NCI-H510A treated with DMSO at 0.1 percent for 48 hours (cell line): ENCODE measurements at places on chromosomes 1 and 21.

GRCh38 chr1:205248793-205249601 lies 21.3 kb downstream of the TMCC2 start:
- peak; percentile 39 for DNase-seq

GRCh38 chr1:224865510-224865909 lies 64.0 kb upstream of the DNAH14 start:
- DNase-seq = no peak

- DNase-seq = no peak
Observed at GRCh38 chr1:197982256-197982655, 65.1 kb downstream of the LHX9 start.

GRCh38 chr1:112504001-112504660 lies 4.6 kb upstream of the WNT2B start:
- no peak for DNase-seq

DNA sequence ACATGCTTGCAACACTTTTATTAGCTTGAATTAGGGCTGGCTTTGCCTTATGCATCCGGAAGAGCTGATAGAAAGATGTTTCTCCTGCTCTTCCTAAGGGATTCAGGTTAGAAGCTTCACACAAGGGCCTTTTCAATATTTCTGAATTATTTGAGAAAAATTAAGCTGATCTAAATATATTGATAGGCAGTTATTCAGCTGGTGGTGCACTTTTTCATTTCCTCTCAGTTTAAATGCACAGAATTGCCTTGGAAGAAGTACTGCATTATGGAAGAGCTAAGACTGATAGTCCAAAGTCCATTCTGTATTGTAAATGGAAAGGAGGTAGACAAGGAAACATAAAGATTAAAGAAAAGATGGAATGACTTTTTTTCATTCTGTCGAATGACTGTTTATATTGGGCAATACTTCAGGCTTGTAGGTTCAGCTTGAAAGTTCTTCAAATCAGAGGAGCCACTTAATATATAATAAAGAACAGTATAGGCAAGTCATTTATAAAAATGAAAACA lies 398.4 kb upstream of the B3GALT2 start:
- no peak for DNase-seq

- no peak for DNase-seq
Observed at GRCh38 chr1:29172415-29172939, 9.2 kb downstream of the SRSF4 start.

GRCh38 chr21:26125433-26126167 lies 45.0 kb downstream of the APP start:
- DNase-seq = no peak

DNA sequence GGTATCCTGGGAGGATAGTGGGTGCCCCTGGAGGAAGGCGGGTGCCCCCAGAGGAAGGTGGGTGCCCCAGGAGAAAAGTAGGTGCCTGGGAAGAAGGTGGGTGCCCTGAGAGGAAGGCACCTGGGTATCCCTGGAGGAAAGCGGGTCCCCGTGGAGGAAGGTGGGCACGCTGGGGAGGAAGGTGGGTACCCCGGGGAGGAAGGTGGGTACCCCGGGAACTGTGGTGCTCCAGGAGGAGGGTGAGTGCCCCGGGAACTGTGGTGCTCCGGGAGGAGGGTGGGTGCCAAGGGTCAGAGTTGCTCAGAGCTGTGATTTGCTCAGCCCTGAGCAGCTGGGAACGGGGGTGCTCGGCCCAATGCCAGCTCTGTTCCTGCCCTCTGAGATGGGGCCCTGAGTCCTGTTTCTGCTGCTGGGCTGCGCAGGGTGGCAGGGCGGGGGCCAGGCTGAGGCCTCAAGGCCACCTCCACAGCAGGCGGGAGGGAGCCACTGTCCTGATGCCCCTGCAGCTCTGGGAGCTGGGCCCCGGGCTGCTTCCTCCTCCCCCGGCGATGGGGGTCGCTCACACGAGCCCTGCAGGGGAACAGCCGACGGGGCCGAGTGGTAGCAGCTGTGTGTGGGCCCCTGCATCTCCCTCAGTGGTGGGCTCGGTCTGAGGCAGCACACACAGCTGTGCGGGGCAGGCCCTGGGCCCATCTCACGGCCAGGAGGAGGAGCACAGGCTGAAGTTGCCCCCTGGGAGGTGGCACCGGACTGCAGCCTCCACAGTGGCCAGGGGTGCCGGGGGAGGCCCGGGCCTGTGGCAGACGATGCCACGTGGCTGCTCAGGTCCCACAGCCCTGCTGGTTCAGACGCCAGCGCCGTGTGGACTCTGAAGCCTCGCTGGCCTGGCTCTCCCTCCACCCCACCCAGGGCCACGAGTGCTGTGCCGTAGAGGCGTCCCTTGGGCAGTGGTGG lies 57.4 kb downstream of the SLX9 start:
- DNase-seq = no peak

- DNase-seq = no peak
Observed at GRCh38 chr1:22279735-22280134, 136.8 kb upstream of the WNT4 start.

DNA sequence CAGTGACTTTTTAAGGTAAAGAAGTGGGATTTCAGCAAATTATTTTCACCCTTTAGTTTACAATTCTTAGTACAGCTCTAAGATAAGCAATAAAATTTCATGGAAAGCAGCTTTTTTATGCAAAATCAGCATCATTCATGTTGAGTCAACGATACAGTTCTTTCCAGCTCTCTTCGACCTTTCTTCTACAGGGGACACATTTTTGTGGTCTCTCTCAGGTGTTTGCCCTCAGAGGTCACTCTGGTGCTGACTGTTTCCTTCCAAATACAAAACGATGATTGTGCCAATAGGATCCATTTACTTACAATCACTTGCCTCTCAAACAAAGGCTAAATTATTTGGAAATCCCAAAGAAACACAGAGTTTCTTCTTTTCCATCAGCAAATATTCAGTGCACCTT lies 51.0 kb downstream of the PSMG1 start:
- DNase-seq = no peak

DNA sequence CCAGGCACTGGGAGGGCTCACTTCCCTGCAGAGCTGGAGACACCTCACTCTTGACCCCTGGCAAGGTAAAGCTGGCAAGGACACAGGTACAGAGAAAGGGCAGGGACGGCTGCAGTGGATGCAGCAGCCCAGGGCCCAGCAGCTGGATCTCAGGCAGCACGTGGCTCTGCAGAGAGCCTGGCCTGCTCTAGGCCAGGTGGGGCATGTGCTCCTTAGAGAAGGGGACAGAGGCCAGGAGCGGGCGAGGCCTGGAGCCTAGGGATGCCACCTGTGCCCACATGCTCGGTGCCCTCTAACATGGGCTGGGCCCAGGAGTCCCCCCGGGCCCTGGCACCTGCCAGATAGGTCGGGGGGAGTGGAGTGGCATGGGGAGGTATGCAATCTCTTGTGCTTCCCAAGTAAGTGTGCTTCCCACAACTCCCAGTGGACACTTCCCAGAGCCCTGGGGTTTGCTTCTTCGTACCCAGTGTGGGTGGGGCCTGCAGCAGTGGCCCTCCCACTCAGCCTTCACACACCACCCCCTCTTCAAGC lies 30.0 kb downstream of the WNT3A start:
- no peak for DNase-seq

DNA sequence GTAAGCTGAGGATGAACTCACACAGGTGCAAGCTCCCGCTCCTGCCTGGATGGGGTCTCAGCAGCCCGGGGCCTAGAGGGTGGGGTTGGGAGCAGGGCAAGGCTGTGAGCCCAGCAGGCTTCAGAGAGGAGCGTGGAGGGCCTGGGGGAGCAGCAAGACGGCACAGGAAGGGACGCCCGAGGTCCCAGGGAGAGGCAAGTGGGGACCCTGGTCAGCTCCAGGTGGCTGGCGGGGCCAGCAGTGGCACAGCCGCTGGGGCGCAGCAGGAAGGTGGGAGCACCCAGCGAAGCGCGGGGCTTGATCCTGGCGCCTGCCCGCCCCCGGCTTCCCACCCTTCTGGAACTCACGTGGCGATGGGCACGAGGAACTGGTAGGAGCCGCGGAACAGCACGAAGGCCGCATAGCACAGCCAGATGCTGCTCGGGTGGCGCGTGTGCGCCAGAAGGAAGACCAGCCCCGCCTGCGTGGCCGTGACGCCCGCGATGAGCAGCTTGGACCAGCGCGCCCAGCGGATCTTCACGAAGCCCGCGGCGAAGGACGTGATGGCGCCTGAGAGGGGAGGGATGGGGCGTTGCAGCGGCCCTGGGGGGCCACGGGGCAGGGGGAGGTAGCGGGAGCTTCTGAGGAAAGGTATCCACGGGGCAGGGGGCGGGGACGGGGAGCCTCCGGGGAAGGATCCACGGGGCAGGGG lies 11.7 kb downstream of the SLC19A1 start:
- DNase-seq = no peak

DNA sequence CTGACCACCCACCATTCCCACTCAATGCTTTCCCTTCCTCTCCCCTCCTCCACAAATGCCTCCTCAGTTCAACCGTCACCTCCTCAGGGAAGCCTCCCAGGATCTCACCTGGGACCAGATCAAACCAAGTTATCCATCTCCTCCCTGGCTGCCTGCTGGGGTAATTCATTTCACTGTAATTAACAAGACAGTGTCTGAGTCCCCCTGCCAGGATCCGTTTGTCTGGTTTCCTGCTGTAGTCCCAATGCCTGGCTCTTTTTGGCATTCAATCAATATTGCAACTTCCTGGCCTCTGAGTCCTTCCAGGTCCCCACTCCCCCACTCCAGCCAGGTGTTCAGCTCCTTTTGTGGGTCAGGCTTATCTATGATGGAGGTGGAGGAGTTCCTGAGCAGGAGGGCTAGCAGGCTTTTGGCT lies 687.7 kb downstream of the PTPRU start:
- no peak for DNase-seq

- DNase-seq = no peak
Observed at GRCh38 chr21:35827004-35827403, 233.3 kb downstream of the SETD4 start.

DNA sequence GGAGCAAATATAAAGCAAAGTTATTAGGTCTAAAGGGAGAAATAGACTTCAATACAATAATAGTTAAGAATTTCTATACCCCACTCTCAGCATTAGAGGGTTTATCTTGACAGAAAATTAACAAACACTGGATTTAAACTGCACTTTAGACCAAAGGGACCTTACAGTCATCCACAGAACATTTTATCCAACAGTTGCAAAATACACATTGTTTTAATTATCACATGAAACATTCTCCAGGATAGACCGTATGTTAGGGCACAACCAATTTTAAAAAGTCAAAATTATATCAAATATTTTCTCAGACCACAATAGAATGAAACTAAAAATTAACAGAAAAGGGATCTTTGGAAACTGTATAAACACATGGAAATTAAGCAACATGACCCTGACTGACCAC lies 384.5 kb upstream of the C1orf87 start:
- DNase-seq = no peak
